ENCODE measurements at places on chromosomes 5 and 9.
A peak's percentile ranks its signal among the peaks of the same experiment; 100 is the strongest.

DNA sequence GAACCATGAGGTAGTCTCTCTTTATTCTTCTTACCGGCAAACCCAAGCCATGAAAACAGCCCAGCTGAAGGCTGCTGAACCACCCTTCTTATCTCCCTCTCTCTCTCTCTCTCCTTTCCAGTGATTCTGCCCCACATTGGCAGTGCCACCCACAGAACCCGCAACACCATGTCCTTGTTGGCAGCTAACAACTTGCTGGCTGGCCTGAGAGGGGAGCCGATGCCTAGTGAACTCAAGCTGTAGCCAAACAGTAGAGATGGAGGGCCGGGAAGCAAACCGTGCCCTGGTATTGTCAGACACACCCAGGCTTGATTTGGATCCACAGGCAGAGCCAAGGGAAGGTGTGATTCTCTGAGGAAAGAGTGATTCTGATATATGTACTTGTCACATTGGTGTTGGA, 14.0 kb downstream of the GRHPR start:
- DNase-seq, result no peak
- no peak overlapping the region for H3K27ac ChIP-seq
- H3K36me3 ChIP-seq, result peaks cover 21% of the 10 kb centered on the region
- H3K4me1 ChIP-seq, result peaks cover 1% of the 10 kb centered on the region
- H3K27me3 ChIP-seq, result no peaks in the 10 kb centered on the region

DNA sequence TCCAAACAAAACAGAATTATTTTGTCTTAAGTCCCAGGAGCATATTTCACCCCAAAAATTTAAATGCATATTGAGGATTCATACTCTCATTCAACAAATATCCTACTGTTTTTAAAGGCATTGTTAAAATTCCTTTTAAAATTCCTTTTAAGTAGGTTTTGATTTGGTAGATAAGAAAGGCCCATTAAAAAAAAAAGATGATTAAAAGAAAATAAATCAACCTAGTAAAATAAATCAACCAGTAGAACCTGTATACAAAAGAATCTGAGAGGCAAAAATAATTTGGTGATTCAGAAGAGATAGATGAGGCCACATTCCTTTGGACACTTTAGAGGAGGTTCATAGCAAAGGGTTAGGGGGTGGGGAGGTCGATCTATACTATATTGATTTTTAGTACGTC, 585.3 kb upstream of the TLE4 start:
- H3K27me3 ChIP-seq, result no peaks in the 10 kb centered on the region
- no peak overlapping the region for H3K27ac ChIP-seq
- H3K36me3 ChIP-seq, result no peaks in the 10 kb centered on the region
- H3K4me1 ChIP-seq, result no peaks in the 10 kb centered on the region
- no peak for DNase-seq

DNA sequence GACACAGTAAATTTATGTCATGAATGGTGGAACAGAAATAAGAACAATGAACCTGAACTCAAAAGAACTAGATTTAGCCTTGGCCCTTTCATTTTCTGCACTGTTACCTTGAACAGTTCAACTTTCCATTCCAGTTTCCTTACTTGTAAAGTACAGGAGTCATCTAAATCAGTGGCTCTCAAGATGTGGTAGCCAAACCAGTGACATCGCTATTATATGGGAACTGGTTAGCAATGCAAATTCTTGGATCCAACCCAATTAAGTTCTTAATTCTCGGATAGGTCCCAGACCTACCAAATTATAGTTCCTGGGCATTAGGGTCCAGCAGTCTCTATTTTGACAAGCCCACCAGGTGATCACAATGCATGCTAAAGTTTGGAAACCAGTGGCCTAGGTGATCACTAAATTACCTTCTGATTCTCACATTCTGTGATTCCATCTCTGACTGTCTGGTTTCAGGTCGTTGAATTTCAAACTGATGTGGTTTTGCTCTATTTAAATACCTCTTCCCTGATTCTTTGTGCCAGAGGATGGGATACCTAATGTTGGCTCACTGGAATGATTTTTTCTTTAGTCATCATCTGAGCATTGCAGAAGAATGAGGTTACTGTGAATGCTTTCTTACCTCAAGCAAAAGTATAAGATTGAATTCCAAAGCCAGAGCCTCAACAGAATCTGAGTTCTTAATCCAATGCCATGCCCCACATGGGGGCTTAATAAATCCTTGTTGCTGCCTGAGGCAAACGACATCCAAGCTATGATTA, 253.8 kb downstream of the ENC1 start:
- no peaks in the 10 kb centered on the region for H3K36me3 ChIP-seq
- no peak for DNase-seq
- no peaks in the 10 kb centered on the region for H3K4me1 ChIP-seq
- H3K27me3 ChIP-seq, result peaks cover 5% of the 10 kb centered on the region

GRCh38 chr5:97041239-97041638, 101.2 kb downstream of the LIX1 start:
- peaks cover under 1% of the 10 kb centered on the region for H3K36me3 ChIP-seq
- no peak overlapping the region for H3K27ac ChIP-seq
- no peaks in the 10 kb centered on the region for H3K27me3 ChIP-seq
- DNase-seq, result no peak

- H3K36me3 ChIP-seq, result no peaks in the 10 kb centered on the region
- DNase-seq, result no peak
Measured at GRCh38 chr9:111271481-111272080, 58.4 kb downstream of the OR2K2 start.

DNA sequence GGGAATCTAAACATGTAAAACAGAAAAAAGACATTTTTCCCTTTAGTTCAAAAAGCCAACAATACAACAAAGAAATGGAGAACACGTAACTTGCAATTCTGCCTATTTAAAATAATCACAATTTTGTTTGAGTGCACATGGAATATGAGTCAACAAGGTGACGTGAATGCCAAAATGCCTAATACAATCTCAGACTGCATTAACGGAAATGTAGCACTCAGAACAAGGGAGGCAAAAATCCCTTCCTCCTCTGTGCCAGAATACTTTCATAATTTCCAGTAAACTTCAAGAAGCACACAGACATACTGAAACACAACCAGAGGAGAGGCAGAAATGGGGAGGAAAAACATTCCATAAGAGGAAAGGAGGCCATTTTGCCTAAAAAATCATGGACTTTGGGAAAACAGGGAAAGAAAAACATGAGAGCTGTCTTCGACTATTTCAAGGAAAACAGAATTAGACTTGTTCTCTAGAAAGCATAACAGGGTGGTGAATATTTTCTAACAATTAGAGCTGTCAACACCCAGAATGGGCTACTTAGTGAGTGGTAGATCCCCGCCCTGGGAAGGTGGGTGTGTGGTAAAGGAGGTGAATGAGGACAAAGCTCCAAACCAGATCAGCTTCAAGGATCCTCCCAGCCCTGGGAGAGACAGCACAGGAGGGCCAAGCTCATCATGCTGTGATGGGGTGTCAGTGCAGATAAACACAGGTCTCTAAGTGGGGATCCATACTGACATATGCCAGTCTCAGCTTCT, 48.2 kb downstream of the ABCA1 start:
- no peak overlapping the region for H3K4me3 ChIP-seq
- no peak for DNase-seq
- H3K27me3 ChIP-seq, result no peaks in the 10 kb centered on the region
- H3K4me1 ChIP-seq, result no peaks in the 10 kb centered on the region
- no peak overlapping the region for H3K27ac ChIP-seq

DNA sequence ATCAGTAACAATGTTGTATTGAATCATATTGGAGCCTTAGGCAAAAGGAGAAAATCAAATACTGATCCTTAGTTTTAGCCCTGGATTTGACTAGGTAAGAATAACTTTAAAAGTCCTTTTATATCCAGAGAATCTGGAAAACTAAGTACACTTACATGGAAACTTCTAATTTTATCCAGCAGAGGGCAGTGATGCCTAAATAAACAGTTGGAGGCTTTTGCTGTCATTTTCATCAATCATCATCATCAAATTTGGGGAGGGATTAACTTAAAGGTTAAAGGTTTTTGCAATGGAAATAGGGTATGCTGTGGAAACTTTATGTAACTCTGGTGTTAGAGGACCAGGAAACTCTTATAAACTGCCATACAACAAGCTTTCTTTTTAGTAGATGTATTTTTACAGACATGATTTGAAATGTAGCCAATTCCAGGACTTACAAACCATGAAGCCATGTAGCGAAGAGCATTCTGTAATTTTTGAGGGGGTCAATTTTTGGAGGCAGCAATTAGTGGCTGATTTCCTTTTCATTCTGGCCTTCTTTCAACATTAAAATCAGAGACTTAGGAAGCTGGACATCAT, 112.7 kb downstream of the OSTF1 start:
- H3K36me3 ChIP-seq, result no peaks in the 10 kb centered on the region
- DNase-seq, result no peak
- no peaks in the 10 kb centered on the region for H3K27me3 ChIP-seq
- no peak overlapping the region for H3K4me3 ChIP-seq

DNA sequence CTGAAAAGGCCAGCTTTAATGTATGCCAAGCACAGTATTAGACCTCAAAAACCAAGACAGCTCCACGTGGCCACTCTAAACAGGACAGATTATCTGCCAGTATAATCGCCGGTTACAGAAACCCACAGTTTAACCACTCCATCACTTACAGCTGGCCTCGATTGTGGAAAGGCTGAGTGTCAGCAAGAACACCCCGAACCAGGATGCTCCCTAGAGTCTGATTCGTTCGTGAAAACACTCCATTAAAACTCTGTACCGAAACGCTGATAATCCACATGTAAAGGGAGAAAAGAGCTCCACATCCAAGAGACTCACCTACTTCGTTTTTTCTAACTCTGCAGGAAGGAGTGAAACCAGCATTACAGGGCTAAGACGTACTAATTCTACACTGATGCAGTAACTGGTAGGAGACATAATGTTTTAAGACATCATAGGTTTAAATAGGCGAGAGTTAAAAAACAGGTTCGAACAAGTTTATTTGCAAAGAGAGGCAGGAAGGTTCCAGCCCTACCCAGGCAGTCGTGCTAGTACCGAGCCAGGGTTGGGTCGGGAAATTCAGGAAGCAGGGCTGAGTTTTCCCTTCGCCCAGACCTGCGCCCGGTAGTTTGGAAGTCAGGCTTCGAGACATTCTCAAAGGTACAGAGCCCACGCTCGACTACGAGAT, 949 bp downstream of the SERINC5 start:
- H3K4me3 ChIP-seq, result peak overlapping the region; percentile 81
- H3K36me3 ChIP-seq, result peaks cover 16% of the 10 kb centered on the region
- no peaks in the 10 kb centered on the region for H3K27me3 ChIP-seq
- peaks cover 51% of the 10 kb centered on the region for H3K4me1 ChIP-seq
- DNase-seq, result peak; percentile 31

DNA sequence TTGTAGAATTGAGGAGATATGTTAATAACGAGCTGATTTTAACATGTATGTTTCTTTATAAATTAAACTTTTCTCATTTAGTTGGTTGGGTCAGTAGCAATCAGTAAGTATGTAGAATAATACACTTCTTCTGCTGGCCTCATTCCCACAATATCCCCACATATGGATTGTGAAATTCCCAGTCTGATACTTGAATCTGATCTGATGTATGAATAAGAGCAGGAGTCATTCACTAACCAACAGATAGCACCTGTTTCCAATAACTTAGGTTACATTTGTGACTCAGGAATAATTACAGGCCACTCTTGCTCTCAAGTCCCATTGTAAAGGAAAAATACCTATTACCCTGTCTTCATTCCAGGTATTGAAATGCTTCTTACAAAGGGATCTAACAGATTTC, 23.9 kb downstream of the SLC36A1 start:
- H3K27ac ChIP-seq, result no peak overlapping the region
- H3K4me1 ChIP-seq, result no peaks in the 10 kb centered on the region
- no peak overlapping the region for H3K4me3 ChIP-seq
- DNase-seq, result no peak
- H3K36me3 ChIP-seq, result peaks cover 6% of the 10 kb centered on the region

DNA sequence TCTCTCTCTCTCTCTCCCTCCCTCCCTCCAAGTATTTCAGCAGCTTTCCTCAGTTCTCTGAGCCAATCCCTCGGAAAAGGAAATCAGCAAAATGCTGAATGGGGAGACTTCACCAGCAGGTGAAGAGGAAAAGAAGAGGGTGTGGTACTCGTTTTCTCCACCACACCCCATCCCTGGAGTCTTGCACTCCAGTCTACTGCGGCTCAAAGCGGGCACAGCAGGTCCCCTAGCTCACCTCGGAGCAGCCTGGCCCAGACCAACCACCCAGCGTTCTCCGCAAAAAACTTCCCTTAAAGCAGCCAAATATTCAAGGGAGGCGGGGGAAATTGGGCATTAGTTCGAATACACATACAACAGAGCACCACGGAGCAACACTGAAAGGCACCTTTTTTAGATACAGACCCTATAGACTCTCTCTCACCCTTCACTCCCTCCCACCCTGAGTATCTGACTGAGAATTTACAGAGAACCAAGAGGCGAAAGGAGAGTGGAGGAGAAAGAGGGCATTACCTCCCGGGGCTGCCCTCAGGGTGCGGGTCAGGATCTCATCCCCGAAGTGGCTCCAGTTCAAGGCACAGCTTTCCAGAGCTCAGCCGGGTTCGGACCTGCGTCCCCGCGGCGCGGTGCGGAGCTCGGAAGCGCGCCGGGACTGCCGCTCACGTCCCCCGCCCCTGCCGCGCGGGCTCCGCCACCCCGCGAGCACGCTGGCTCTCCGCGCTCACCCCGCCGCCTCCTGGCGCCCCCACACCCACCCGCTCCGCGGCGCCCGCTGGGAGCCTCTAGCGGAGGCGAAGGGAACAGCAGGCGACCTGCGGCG, 1638.5 kb upstream of the C9orf72 start:
- no peak overlapping the region for H3K27ac ChIP-seq
- H3K4me1 ChIP-seq, result peaks cover 19% of the 10 kb centered on the region
- no peaks in the 10 kb centered on the region for H3K36me3 ChIP-seq
- peak; percentile 29 for DNase-seq
- H3K4me3 ChIP-seq, result no peak overlapping the region

DNA sequence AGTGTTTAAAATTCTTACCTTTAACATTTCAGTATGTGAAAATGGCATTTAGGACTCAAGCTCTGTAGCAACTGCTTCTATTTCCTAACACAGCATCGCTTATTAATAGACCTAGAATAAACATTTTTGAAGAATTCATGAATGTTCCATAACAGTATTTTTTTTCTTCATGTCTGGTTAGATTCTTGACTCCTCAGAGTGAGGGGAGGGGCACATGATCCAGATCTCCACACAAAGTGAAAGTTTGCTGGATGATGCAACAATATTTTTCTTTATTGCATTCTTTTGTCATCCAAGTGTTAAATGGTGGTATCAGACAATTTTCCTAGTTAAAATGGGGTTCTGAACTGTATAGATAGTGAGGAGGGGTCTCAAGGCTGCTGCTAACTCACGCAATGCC, 130.8 kb upstream of the MAN2A1 start:
- DNase-seq, result no peak
- no peak overlapping the region for H3K4me3 ChIP-seq
- peaks cover 1% of the 10 kb centered on the region for H3K36me3 ChIP-seq
- peaks cover 12% of the 10 kb centered on the region for H3K4me1 ChIP-seq

GRCh38 chr5:87054821-87055220, 212.9 kb upstream of the RASA1 start:
- no peak overlapping the region for H3K4me3 ChIP-seq
- H3K27me3 ChIP-seq, result no peaks in the 10 kb centered on the region
- no peak overlapping the region for H3K27ac ChIP-seq
- DNase-seq, result no peak
- H3K4me1 ChIP-seq, result no peaks in the 10 kb centered on the region

- H3K4me3 ChIP-seq, result no peak overlapping the region
- no peak overlapping the region for H3K27ac ChIP-seq
- peaks cover 38% of the 10 kb centered on the region for H3K27me3 ChIP-seq
- no peak for DNase-seq
Measured at GRCh38 chr9:847505-847904, 6.0 kb downstream of the DMRT1 start.

- no peaks in the 10 kb centered on the region for H3K27me3 ChIP-seq
- no peak overlapping the region for H3K4me3 ChIP-seq
- peaks cover 2% of the 10 kb centered on the region for H3K4me1 ChIP-seq
- no peak for DNase-seq
- no peak overlapping the region for H3K27ac ChIP-seq
- no peaks in the 10 kb centered on the region for H3K36me3 ChIP-seq
Measured at GRCh38 chr9:110191615-110192014, 16.3 kb downstream of the C9orf152 start.

Measured in activated naive CD4-positive, alpha-beta T cell treated with anti-CD3 and anti-CD28 coated beads for 36 hours (primary cell).